Bladder microvascular endothelial cell (primary cell): ENCODE measurements at places on chromosomes 1 and 21. TPM values are rescaled to one million over a fixed set of nuclear protein-coding genes. Genes with fewer than 3 reads are reported as not detected.

GORAB gene
- total RNA-seq, result 5.7 and 15.0 TPM in 2 replicates

OR1C1 gene
- not detected in 2 replicates for total RNA-seq

TRIM17 gene
- not detected in 2 replicates for total RNA-seq

CFHR3 gene
- not detected in 2 replicates for total RNA-seq

CELSR2 gene
- 0.16 and 3.5 TPM in 2 replicates for total RNA-seq

WDR64 gene
- total RNA-seq, result not detected in 2 replicates

CD52 gene
- total RNA-seq, result not detected in 2 replicates

LCE1C gene
- total RNA-seq, result not detected in 2 replicates

NMNAT2 gene
- 0.32 and 0.82 TPM in 2 replicates for total RNA-seq

MORN1 gene
- total RNA-seq, result 2.8 and 10.6 TPM in 2 replicates

NCDN gene
- total RNA-seq, result 6.6 and 13.5 TPM in 2 replicates

WDR47 gene
- total RNA-seq, result 13.3 and 24.1 TPM in 2 replicates

HES2 gene
- 5.3 and 18.1 TPM in 2 replicates for total RNA-seq

CYP4B1 gene
- total RNA-seq, result 0.32 TPM in 1 of 2 replicates, not detected in the other

CD2 gene
- not detected in 2 replicates for total RNA-seq

OPTC gene
- not detected in 2 replicates for total RNA-seq

DCLRE1B gene
- 2.1 and 3.2 TPM in 2 replicates for total RNA-seq

PTTG1IP gene
- total RNA-seq, result 258 and 494 TPM in 2 replicates
